ENCODE measurements at places on chromosomes 1 and 21. TPM values are rescaled to one million over a fixed set of nuclear protein-coding genes. Genes with fewer than 3 reads are reported as not detected.

DNA sequence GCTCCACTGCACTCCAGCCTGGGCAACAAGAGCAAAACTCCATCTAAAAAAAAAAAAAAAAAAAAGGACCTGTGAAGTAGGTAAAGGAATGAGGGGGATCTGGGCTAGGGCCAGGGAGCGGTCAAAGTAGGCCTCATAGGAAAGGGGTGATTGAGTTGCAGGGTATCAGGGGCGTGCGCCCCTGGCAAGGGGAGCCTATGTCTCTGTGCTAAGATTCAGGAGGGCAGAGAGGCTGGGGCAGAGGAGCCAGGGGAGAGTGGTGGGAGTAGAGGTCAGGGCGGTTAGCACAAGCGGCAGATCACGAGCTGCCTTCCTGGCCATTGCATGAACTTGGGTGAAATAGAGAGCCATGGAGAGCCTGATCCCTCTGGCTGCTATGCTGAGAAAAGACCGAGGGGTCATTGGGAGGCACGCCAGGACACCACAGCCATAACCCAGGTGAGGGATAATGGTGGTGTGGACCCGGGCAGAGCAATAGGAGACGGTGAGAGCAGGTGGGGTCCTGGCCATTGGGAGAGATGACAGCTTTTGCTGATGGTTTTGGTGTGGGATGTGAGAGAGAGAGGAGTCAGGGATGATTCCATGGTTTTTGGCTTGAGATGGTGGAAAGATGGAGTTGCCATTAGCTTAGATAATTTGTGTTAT is 30.6 kb upstream of the CSF1 start:
- no peaks in the 10 kb centered on the region for H3K36me3 ChIP-seq
- DNase-seq = no peak
- no peak overlapping the region for H3K4me3 ChIP-seq
- peaks cover 4% of the 10 kb centered on the region for H3K4me1 ChIP-seq
- no peak overlapping the region for H3K27ac ChIP-seq

DNA sequence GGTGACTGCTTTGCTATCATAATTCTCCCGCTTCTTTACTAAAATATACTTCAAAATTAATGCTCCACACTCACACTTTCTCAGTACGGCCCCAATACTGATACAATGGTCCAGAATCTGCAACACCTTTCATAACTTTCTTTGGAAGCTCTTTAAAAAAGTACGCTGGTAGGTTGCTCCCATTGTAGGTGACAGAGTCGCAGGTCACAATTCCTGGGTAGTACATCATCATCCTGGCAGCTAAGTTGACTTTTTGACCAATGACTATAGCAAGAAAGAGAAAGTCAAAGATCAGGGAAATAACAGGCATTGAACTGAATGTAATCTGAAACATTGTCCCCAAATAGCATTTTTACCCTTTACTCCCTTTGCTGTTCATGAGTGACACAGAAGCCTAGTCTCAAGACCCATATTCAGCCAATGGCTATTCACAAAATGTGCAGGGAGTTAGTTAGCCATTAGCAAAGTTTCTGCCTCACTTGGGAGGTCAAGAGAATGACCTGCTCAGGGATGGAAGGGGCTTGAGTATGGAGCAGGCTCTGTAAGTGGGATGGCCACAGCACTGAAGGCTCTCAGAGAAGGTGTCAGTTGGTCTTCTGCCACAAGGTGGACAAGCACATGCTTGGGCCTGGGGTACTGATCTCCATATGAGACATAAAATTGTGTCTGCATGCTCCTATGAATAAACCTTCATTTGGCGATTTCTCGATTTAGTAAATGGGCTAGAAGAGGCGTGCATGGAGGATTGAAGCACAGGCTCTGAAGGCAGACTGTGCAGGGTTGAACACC is 35.4 kb downstream of the ADCY10 start:
- no peak for DNase-seq
- H3K4me3 ChIP-seq = no peak overlapping the region
- H3K36me3 ChIP-seq = no peaks in the 10 kb centered on the region

GRCh38 chr1:173082913-173083312 is 32.2 kb upstream of the TNFSF18 start:
- no peaks in the 10 kb centered on the region for H3K4me1 ChIP-seq
- H3K27me3 ChIP-seq = peaks cover 9% of the 10 kb centered on the region
- no peak overlapping the region for H3K4me3 ChIP-seq
- H3K27ac ChIP-seq = no peak overlapping the region
- no peak for DNase-seq
- no peaks in the 10 kb centered on the region for H3K36me3 ChIP-seq

DNA sequence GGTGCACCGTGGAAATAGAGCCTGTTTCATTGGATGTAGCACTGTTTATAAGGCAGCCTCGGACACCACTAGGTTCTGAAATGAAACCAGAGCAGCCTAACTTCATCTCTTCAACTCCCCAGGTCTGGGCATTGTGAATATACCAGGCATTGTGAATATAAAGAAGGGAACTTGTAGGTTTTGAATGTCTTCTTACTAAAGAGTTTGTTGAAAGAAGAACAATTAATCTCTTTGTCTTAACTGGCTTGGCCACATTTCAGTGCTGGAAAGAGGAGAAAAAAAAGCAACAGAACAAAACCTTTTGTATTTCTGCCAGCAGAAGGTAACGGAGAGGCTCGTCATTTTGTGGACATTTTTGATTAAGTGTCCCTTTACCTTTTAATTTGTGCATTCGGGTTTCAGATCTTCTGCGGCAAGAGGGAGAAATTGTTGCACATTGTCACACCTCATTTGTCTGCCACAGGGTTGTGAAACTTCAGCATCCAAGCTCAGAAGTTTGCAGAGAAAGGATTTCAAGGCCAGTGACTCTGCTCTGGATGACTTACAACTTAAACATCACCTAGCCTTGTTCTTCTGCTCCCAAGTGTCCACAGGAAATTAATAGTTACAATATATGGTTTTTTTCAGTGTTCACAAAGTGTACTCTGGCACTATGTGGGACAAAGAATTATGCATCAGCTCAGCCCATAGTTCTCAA is 158.3 kb downstream of the KAZN start:
- peaks cover 4% of the 10 kb centered on the region for H3K27me3 ChIP-seq
- H3K4me3 ChIP-seq = no peak overlapping the region
- H3K27ac ChIP-seq = no peak overlapping the region
- no peaks in the 10 kb centered on the region for H3K36me3 ChIP-seq

GRCh38 chr1:175566247-175566646 is 177.1 kb downstream of the TNR start:
- H3K27ac ChIP-seq = no peak overlapping the region
- no peaks in the 10 kb centered on the region for H3K36me3 ChIP-seq
- no peaks in the 10 kb centered on the region for H3K4me1 ChIP-seq
- H3K27me3 ChIP-seq = peaks cover 12% of the 10 kb centered on the region
- no peak for DNase-seq

DNA sequence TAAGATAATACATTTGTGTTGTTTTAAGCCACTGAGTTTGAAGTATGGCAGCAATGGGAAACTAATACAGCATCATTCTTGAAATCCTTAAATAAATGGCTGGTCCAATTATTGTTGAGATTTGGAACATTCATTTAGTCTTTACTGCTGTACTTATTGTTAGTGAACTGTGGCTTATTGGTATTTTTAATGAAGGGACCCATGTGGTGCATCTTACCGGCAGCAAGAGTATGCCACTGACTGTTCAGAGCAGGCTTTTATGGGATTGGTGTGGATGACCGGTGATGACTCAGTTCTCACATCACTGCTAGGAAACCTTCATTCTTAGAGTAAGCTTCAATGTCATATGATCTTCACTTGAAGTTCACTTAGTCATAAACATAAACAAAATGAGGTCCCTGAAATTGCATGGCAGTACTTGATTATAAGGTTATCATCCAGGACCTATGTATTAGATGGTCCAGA is 31.5 kb downstream of the PRKAA2 start:
- no peaks in the 10 kb centered on the region for H3K4me1 ChIP-seq
- H3K36me3 ChIP-seq = no peaks in the 10 kb centered on the region
- DNase-seq = no peak
- H3K27me3 ChIP-seq = peaks cover 2% of the 10 kb centered on the region

DNA sequence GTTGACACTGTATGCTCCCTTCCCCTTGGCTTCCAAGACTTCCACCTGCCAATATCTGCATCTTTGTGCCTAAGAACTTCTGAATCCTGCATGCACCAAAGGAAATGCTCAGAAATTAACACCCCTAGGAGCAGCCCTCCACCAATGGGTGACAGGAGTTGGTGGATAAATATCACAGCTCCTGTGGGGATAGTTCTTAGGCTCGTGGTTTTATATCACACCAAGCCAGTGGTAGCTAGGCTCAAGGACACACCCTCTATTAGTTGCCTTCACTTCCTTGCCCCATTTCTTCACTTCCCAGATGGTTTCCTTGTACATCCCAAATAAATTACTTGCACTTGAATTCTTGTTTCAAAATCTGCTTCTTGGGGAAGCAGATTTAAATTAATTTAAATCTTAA is 16.9 kb upstream of the CDC14A start:
- H3K4me3 ChIP-seq = no peak overlapping the region
- peaks cover 8% of the 10 kb centered on the region for H3K27me3 ChIP-seq
- H3K36me3 ChIP-seq = no peaks in the 10 kb centered on the region
- no peak for DNase-seq

GRCh38 chr1:102586022-102586421 is 522.3 kb downstream of the COL11A1 start:
- no peaks in the 10 kb centered on the region for H3K36me3 ChIP-seq
- H3K27me3 ChIP-seq = no peaks in the 10 kb centered on the region
- no peak for DNase-seq
- no peak overlapping the region for H3K27ac ChIP-seq

DNA sequence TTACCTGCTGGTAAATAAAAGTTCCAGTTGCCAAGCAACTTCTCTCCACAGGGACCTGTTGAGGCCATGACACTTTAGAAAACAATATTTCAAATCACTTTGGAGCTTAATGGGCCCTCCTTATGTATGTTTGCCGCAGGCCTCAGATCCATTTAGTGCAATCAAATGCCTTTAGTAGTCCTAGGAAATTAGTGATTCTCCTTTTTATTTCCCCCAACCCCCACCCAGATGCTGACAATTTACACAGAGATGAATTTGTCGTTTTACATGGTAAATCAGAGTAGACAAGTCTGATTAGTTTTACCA is 83.6 kb downstream of the CLIC4 start:
- no peak overlapping the region for H3K27ac ChIP-seq
- H3K36me3 ChIP-seq = no peaks in the 10 kb centered on the region
- H3K4me1 ChIP-seq = no peaks in the 10 kb centered on the region

GRCh38 chr1:17067465-17068240 is 13.8 kb upstream of the SDHB start:
- no peak overlapping the region for H3K27ac ChIP-seq
- H3K4me1 ChIP-seq = peaks cover 7% of the 10 kb centered on the region
- DNase-seq = no peak
- no peaks in the 10 kb centered on the region for H3K27me3 ChIP-seq
- H3K4me3 ChIP-seq = no peak overlapping the region

DNA sequence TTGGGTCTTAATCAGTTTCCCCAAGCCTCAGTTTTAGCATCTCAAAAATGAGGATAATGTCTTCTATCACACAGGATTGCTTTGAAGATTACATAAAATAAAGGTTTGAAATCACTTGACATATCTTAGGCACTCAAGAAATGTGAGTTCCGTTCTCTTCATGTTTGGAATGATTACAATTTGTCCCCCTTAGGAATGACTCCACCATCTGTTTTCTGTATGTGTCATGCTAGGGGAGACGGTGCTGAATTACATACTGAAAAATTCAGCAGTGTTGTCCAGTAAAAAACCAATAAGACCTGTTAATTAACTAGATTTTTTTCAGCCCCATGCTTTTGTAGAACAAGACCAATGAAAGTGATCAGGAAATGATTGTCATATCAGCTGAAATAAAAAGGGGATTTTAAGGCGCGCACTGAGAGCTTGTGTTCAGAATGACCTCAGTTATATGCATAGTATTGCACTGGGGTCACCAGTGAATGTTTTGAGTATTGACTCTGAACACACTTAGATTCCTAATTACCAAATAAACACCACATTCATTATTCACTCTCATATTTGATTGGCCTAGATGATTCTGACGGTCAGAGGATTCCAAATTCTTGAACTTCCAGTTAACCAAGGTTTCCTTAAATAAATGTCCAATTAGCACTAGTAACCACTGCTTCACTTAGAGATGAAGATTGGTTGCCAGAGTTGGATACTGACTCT is 114.5 kb upstream of the KCNK2 start:
- H3K36me3 ChIP-seq = no peaks in the 10 kb centered on the region
- no peaks in the 10 kb centered on the region for H3K27me3 ChIP-seq
- H3K27ac ChIP-seq = no peak overlapping the region
- no peak for DNase-seq

- H3K27me3 ChIP-seq = no peaks in the 10 kb centered on the region
- H3K36me3 ChIP-seq = no peaks in the 10 kb centered on the region
- no peak overlapping the region for H3K27ac ChIP-seq
These were observed 431.0 kb downstream of the DPYD start for GRCh38 chr1:97489834-97490233.

- H3K36me3 ChIP-seq = no peaks in the 10 kb centered on the region
- H3K27me3 ChIP-seq = peaks cover 35% of the 10 kb centered on the region
- H3K27ac ChIP-seq = no peak within 1 kb of the TSS
- H3K4me1 ChIP-seq = no peaks in the 10 kb centered on the region
These were observed at the start of gene SPRR1A for GRCh38 chr1:152983743-152984142. SPRR1A (plus strand) TSS chr1:152984081; CDS start chr1:152985231, 1,150 bp downstream.

GRCh38 chr1:103058391-103058790 is 49.9 kb downstream of the COL11A1 start:
- no peak overlapping the region for H3K4me3 ChIP-seq
- no peaks in the 10 kb centered on the region for H3K36me3 ChIP-seq
- no peaks in the 10 kb centered on the region for H3K27me3 ChIP-seq
- H3K27ac ChIP-seq = no peak overlapping the region

DNA sequence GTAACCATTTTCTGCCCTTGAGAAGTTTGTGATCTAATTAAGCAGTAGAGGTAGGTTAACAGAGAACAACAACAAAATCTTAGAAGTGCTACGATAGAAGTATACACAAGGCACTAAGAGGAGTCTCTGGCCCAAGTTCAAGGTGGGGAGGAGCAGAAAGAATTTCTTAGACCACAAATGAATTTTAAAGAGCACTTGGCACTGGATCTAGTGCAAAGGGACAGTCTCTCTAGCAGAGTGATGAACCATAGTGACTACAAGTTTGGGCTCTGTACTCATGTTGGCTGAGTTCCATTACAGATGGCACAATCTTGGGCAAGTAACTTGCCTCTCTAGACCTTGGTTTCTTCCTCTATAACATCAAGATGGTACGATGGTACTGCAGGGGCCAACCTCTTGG is 33.3 kb upstream of the PIGC start:
- H3K27ac ChIP-seq = no peak overlapping the region
- no peak overlapping the region for H3K4me3 ChIP-seq
- H3K36me3 ChIP-seq = no peaks in the 10 kb centered on the region
- H3K4me1 ChIP-seq = peaks cover 8% of the 10 kb centered on the region
- no peak for DNase-seq

Gene EPHB2
- total RNA-seq = 0.08 TPM

Gene AGO4
- total RNA-seq = 17.5 TPM

Gene TNFRSF9
- 0.62 TPM for total RNA-seq

Gene OR2L8
- total RNA-seq = not detected

Gene GNPAT
- 40.1 TPM for total RNA-seq

Gene CTTNBP2NL
- 0.84 TPM for total RNA-seq

Gene EEIG2
- total RNA-seq = 16.3 TPM

Gene AGBL4
- total RNA-seq = not detected

Gene NTMT2
- not detected for total RNA-seq

Gene MSH4
- total RNA-seq = 0.40 TPM

Gene CYP2J2
- 3.4 TPM for total RNA-seq

Gene OR2T29
- not detected for total RNA-seq

Gene C1QTNF12
- 1.4 TPM for total RNA-seq

Gene CNTN2
- not detected for total RNA-seq

All from activated CD4-positive, alpha-beta T cell treated with anti-CD3 and anti-CD28 coated beads, Interleukin-2, amount 10 ng/mL, durations not matched to agents 7 days and 5 days (primary cell).